Stimulated activated CD8-positive, alpha-beta memory T cell treated with anti-CD3 and anti-CD28 coated beads, Interleukin-7, amount 100 ng/mL, for 24 hours (primary cell): ENCODE measurements at places on chromosomes 11 and 22.

GRCh38 chr11:102494216-102494615 lies 36.3 kb downstream of the MMP7 start:
- no peak for DNase-seq

- no peak for DNase-seq
Measured at GRCh38 chr11:75246006-75246670, 5.6 kb downstream of the TPBGL start.

DNA sequence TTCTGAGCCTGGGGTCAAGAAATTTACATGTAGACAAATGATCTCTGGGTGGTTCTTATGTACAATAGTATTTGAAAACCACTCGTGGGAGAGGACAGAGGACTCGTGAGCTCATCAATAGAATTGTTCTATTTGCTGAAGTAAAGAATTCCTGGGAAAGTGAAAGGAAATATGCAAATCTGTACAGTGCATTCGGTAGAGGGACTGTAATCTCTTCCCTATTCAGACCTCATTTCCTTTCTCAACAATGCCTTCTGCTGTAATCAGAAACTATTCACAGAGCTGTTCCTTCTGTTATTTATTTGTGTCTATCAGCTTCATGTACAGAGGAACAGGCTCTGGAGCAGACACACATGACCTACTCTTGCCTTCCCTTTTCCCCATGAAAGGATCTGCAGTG lies 709.4 kb upstream of the KIRREL3 start:
- DNase-seq = no peak

DNA sequence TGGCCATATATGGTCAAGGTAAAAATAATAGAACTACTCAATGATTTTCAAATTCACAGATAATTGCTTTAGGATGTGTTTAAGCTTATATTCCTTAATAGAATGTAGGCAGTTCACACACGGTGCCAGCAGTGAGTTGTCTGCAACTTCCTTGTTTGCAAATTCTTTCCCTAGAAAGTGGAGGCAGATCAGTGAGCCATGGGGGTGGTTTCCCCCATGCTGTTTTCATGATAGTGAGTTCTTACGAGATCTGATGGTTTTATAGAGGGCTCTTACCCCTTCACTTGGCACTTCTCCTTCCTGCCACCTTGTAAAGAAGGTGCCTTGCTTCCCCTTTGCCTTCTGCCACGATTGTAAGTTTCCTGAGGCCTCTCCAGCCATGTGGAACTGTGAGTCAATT lies 111.8 kb upstream of the LMO1 start:
- no peak for DNase-seq

GRCh38 chr22:47215851-47216250 lies 453.4 kb downstream of the TBC1D22A start:
- DNase-seq = no peak

- no peak for DNase-seq
Measured at GRCh38 chr11:128582496-128583366, 4.6 kb downstream of the ETS1 start.

- no peak for DNase-seq
Measured at GRCh38 chr22:44475706-44476105, 22.3 kb downstream of the RTL6 start.

- no peak for DNase-seq
Measured at GRCh38 chr22:40021401-40022000, 26.7 kb downstream of the FAM83F start.

DNA sequence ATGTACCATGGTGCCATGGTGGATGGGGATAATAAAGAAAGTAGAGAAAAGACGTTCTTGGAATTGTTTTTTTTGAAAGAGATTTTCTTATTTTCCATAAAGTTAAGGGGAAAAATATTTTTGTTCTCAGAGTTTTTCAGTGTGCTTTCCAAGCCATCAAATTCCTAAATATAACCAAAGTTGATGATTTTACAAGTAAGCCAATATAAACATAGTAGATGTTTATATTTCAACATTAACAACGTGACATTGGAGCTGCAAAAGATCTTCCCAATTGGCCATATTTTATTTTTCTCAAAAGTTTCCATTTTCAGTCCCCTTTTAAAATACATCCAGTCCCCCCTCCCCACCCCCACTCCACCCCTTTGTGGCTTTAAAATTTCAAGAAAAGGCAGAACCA lies 80.9 kb upstream of the PICALM start:
- no peak for DNase-seq

- no peak for DNase-seq
Measured at GRCh38 chr22:48182846-48183805, 1420.7 kb downstream of the TBC1D22A start.

GRCh38 chr11:68965901-68966853 lies 14.6 kb downstream of the MRGPRD start:
- DNase-seq = no peak

- no peak for DNase-seq
Measured at GRCh38 chr11:61731952-61732675, 20.3 kb upstream of the MYRF start.

DNA sequence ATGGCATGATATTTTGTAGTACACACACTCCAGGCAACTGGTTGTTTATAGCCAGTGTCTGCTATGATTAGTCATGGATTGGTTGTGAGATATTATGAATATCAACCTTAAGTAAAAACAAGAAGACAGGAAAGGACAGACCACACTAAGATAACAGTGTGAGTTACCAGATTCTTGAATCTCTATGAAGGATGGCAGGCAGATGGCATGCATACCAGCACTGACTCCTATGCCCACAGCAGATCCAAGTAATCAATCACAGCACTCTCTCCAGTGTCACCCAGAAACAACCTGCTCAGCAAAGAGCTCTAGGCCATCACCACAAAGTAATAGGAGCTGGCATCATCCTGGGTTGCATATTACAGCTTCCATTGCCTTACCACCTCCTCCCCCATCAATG lies 116.6 kb downstream of the GALNT18 start:
- DNase-seq = no peak

- DNase-seq = no peak
Measured at GRCh38 chr11:108870373-108871020, 205.6 kb downstream of the DDX10 start.

GRCh38 chr11:32332990-32333319 lies 102.4 kb downstream of the WT1 start:
- DNase-seq = no peak

GRCh38 chr11:131912134-131912533 lies 541.7 kb downstream of the NTM start:
- DNase-seq = no peak

GRCh38 chr11:130269326-130269943 lies 45.3 kb downstream of the ZBTB44 start:
- no peak for DNase-seq

GRCh38 chr11:117097389-117098268 lies 599 bp downstream of the SIK3 start:
- DNase-seq = no peak

DNA sequence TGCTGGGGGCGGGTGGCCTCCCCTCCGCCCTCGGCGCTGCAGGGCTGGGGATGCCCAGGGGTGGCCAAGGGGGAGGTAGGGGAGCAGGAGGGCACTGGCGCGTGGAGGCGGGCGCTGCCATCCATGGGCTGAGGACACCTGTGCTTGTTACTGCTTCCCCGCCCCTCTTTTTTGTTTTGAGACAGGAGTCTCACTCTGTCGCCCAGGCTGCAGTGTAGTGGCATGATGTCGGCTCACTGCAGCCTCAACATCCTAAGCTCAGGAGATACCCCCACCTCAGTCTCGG lies 683 bp upstream of the FADS3 start:
- DNase-seq = no peak

DNA sequence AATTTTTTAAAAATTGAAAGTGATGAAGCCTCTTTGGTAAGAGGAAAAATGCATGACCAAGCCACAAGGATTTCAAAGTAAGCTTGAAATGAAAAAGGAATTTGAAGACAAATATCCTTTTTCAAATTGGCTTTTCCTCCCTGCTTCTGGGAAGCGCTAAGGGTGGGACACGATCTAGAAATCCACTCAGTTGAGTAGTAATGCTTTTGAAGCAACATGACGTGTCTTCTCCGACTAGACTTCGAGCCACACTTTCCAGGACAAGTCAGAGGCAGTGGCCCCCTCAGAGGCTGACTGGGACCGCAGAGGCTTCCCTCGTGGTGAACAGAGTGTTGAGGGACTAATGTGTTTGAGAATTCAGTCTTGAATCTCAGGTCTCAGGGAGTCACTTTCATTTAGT lies 39.8 kb downstream of the KREMEN1 start:
- no peak for DNase-seq

DNA sequence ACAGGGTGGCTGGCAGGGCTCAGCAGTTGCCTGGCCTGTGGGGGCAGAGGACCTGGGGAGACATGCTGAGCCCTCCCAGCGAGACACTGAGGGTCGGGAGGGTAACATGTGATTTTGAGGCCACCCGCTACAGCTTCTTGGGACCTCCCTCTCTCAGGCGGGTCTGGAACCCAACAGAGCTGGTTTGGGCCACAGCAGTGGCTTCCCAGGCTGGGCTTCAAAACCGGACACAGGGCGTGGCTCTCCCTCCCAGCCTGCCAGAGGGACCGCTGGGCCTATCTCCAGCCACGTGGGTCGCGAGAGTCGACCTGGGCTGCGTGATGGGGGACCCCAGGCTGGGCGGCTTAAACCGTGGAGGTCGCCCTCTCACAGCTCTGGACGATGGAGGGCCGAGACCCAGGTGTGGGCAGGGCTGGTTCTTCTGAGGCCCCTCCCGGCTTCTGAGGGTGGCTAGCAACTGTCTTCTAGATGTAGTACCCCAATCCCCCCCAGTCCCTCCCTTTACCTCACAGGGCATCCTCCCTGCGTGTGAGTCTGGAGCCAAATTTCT lies 91.7 kb downstream of the KCNQ1 start:
- no peak for DNase-seq

DNA sequence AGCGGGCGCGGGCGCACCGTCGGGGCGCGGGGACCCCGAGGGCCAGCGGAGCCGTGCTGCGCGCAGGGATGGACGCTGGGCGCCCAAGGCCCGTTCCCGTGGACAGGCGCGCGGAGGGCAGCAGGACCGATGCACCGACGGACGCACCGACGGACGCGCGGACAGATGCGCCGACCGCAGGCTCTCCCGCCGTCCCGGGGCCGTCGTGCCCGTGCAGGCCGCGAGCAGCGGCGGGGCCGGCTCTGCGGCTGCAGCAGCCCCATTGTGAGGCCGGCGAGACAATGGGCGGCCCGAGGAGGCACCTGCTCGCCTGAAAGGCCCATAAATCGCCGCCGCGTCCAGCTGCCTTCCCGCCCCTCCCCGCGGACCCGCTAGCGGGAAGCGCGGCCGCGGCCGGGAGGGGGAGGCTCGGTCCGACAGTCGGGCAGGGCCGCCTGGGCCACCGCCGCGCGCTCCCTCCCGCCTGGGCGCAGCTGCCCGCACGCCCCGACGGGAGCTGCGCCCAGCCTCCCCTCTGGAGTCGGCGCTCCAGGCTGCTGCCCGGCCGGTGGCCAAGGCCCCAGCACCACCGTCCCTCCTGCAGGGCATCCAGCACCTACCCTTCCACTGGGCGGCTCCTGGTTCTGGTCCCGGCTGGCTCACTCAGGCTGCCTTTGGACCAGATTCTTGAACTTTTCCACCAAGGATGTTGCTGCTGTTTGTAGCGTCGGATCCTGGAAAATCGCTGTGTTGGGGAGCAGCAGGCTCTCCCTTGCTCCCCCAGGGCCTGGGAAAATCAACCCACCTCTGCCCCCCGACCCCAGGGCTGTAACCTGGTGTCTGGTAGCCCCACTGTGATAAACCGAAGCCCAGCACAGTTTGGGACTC lies 15.8 kb downstream of the CDKN1C start:
- no peak for DNase-seq

DNA sequence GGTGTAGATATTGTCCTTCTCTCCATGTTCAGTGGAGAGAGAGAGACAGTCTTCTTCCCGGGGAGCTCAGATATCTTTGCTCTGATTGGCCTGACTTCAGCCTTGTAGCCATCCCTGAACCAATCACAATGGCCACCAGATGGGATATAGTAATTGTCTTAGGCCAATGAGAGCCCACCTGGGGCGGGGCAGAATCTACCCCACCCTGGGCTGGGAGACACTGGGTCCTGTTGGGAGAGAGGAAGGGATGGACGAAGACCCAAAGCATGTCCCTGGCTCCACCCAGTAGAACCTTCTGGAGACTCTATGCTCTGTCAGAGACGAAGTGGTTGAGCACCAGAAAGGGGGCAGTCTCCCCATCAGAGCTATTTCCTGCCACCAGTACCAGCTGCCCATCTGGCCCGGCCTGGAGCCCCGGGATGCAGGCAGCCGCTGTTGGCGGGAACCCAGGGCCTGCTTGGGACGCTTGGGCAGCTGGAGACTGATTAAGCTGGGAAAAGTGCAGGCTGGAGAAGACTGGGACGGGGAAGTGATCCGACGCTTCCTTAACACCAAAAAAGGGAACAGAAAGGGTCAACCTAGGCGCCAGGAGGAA lies 31.6 kb upstream of the CBX7 start:
- DNase-seq = no peak

DNA sequence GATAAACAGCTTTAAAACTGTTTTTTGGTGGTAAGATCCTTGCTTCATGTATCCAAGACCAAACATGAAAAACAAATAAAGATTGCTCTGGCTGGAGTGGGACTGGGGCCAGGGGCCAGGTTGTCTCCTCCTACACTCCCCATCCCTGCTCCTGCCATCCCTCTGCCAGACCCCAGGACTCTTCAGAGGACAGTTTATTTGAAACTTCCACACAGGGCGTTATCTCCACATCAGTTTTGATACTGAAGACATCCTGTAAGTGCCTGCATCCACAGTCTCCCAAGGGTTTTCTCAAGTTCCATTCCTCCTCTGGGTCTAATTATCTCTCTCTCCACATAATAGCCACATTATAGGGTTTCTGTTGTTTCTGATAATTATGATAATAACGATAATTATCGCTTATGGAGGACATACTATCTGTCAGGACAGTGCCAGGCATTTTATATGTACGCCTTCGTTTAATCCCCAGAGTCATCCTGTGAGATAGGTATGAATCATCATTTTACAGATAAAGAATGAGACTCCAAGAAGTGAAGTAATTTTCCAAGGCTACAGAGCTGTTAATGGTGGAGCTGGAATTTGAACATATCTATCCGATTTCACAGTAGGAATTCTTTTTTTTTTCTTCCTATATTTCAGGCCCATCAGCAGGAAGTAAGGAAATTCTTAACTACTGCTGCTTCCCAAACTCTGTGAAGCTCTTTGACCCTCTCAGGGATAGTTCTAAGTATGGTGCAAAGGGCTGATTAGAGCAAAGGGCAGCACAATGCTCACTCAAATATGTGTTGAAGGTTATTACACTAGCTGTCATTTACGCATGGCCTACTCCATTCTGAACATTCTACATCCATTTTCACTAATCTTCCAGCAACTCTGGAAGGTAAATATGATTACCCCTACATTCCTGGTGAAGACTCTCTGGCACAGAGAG lies 488.0 kb upstream of the CCDC90B start:
- DNase-seq = no peak
